ENCODE measurements at places on chromosomes 1 and 21.

- DNase-seq: peak; percentile 58
These were observed 27.1 kb downstream of the ZBTB17 start for GRCh38 chr1:15948595-15949452.

DNA sequence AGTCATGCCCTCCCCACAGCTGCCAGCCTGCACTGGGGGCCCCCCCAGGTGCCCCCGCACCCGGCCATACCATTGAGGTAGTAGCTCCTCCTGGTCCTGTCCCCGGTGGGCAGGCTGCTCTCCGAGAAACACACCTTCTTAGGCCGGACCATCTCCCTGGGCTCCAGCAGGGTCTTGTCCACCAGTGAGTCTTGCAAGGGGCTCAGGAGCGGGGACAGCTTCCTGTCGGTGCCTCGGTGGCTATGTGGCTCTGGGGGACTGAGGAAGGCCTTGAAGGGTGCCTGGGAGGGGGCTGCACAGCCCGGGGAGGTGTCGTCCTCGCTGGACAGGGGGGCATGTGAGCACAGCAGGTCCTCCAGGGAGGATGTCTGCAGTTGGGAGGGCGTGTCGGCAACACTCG lies 12.9 kb upstream of the FTCD start:
- DNase-seq: no peak

DNA sequence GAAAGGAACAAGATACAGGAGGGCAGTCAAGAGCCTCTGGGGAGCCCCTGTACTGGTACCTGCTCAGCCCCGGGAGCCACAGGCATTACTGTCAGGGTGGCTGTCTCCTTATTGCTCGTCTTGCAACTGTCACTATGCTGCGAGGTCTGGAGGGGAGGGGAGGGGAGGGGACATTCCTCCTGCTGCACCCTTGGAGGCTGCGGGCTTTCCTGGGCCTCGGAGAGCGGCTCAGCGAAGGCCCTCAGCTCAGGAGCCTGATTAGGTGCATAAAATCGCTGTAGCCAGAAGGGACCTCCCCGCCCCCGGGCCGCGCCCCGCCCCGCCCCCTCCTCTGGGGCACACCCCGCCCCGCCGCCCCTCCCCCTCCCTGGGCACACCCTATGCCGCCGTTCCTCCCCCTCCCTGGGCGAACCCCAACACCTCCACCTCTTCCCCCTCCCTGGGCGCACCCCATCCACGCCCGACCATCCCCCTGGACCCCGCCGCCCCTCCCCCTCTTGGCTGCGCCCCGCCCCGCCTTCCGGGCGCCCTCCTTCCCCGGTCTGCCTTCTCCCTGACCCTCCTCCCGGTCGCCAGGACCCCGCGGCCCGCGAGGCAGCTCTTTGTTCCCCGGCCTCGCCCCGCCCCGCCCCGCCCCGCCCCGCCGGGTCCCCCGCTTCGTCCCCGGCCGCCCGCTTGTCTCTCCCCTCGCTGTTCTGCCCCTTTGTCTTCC lies 35.5 kb downstream of the CACHD1 start:
- no peak for DNase-seq

- no peak for DNase-seq
These were observed 14.2 kb downstream of the SEMA4A start for GRCh38 chr1:156167536-156167935.

DNA sequence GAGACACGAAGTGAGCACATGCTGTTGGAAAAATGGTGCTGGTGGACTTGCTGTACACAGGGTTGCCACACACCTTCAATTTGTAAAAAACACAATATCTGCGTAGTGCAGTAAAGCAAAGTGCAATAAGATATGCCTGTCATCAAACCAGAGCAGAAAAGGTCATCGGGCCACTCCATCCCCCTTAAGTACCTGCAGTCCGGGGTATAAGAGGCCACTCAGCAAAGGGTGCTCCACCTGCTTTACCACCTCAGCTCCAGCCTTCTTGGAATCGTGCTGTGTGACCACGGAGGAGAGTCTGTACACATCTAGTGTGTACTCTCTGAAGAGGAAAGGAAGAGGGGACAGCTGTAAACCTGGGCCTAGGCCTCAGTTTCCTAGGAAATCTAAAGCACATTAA lies 10.9 kb downstream of the YARS1 start:
- no peak for DNase-seq

- peak; percentile 62 for DNase-seq
These were observed 5.3 kb upstream of the TUFT1 start for GRCh38 chr1:151534662-151535278.

GRCh38 chr1:150807249-150808023 lies 624 bp downstream of the CTSK start:
- peak; percentile 47 for DNase-seq

DNA sequence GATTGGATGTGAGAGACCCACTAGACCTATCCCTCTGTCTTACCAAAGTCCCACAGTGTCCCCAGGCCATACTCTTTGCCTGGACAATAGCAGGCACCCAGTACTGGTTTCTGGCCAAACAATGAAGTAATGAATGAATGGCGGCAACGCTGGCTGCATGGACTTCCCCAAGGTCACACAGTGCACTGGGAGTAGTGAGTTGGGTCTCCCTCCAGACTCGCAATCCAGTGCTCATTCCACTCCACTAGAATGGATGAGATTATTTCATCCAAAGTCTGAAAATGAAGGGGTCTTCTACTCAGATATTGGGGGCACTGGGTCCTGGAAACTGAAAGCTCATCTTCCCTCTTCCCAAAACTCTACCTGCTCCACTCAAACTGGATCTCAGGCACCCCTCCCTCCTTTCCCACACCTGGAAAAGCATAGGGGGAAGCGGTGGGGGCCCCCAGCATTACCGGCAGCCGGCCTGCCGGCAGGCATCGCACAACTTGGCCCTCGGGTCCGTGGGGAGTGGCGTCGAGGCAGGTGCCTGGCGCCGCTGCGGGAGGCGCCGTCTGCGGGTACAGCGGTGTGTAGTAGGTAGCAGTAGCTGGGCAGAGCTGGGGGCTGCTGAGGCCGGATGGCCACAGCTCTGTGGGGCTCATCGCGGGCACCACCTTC lies 816 bp downstream of the E2F2 start:
- DNase-seq: no peak

DNA sequence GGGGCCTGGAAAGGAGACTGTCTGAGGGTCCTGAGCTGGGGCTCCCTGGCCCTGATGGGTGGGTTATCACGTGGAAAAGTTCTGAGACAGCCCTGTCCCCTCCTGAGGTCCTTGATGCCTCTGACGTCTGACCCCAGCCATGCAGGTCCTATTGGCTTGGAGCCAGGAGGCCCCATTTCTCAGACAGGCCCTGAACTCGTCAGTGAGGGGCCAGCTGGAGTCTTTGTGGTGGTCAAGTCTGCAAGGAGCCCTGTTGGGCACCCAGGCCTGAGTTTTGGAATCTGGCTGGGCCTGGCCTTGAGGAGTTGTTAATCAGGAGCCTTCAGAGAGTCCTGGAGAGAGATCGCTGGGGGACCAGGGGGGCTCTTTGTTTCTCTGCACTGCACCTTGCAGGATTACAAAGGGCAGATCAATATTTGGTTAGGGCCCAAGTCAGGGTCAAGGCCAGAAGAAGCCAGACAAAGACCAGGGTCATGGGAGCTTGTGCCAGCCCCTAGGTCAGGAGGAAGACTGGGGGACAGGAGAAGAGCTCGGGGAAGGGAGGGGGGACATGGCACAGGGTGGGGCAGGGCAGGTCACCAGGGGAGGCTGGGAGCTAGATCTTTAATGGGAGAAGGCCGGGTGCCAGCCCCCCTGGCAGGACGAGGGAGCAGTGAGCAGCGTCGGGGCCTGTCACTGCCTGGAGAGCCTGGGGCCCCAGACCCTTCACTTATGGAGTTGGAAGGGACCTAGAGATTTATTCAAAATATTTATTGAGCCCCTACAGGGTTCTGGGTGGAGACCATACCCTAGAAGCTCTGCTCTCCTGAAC lies 83.2 kb downstream of the PTPRU start:
- DNase-seq: no peak

GRCh38 chr1:203592730-203593129 lies 33.9 kb upstream of the ATP2B4 start:
- no peak for DNase-seq

- no peak for DNase-seq
These were observed 368.0 kb downstream of the PDE4B start for GRCh38 chr1:66160719-66161118.

DNA sequence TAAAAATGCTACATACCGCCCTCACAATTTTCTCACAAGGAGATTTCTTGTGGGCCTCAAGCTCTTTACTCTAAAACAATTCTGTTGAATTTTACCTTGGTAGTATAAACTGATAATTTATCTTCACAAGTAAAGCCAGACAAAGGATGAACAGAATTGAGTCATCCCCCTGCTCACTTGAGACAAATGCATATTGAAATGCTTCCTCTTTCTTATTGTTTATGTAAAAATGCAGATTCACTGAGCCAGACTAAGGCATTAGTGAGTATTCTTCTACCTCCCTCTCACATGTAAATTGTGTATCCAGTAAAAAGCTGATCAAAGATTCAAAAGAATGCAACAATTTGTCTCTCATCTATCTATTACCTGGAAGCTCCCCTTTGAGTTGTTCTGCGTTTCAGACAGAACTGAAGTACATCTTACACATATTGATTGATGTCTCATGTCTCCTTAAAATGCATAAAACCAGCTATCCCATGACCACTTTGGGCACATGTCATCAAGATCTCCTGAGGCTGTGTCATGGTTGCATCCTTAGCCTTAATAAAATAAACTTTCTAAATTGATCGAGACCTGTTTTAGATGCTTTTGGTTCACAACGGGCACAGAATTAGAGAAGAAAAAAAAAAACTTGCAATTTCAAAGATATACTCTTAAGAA lies 743.1 kb upstream of the B3GALT2 start:
- no peak for DNase-seq

DNA sequence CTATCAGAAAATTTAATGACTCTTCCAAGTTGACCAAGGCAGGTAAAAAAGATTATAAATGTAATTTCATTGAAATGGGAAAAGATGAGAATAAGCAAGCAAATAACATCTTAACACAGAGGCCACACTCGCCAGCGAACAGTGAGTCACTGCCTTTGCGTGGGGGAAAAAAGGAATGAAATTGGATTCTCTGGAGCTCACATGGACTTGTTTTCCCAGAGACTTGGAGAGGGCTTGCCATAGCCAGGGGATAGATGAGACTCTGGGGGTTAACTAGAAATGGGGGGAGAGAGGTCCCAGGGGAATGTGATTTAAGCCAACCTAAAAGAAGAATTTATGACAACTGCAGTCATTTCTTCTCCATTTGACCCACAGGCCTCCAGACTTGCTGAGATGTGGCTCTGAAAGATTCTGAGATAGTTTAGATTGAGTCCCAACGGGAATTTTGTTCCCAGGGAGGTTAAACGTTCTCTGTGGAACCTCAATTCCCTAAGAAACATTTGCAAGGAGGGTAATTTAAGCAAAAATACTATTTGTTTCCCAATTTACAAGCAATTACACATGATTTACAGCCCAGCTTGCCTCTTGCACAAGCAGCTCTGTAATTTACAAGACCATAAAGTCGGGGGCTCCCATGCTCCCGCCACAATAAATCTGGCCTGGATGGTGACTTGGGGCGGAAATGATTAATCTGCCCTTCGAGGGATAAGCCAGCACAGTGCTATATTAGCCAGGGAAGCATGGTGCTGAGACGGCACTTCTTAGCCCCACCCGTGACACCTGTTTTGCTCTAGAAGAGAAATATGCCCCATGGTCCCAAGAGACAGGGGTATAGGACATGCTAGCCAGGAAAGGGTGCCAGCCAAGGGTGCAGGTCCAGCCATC lies 68.8 kb downstream of the GRIK3 start:
- no peak for DNase-seq

- DNase-seq: no peak
These were observed 37.3 kb downstream of the ATF3 start for GRCh38 chr1:212645546-212646543.

- DNase-seq: no peak
These were observed 18.7 kb upstream of the CA6 start for GRCh38 chr1:8926707-8927694.

DNA sequence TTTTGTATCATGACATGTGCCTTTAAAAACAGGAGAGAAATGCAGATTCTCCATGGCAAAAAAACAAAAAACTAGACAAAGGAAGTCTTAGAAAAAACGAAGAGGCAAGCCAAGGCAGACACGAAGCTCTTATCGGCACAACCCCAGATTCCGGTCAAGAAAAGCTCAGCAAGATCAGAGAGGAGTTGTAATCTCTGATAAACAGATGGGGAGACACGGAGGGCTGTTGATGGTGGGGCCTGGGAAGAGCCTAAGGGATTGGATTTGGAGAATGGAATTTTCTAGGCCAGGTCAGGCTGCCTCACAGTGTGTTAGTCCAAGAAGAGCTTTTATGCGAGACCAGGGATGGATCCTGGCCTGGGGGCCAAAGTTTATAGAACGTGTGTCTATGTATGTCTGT lies 96.2 kb upstream of the AKT3 start:
- DNase-seq: no peak
